ENCODE measurements at places on chromosomes 5 and 9.

- no peak for DNase-seq
Measured at GRCh38 chr5:10387690-10388089, 34.2 kb downstream of the MARCHF6 start.

- DNase-seq = no peak
Measured at GRCh38 chr5:72245951-72246532, 74.0 kb downstream of the MRPS27 start.

DNA sequence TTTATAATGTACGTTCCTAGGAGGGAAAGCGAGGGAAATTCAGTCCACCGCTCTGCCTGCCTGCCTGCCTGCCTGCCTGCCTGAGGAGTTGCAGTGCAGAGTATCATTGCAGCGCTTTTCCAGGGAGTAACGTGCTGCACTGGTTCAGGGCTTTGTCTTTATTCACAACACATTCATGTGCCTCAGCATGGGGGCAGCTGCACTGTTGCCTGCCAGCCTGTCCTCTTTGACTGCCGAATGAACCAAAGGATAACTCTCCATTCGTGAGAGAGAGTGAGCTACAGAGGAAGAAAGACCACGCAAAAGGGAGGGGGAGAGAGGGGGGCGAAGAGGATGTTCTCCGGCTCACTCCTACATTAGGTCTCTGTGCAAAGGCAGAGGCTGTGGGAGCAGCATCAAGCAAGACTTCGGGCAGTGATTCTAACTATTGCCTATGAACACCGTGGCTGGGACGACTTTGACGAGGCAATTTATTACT, 791.2 kb downstream of the MAT2B start:
- peak; percentile 32 for DNase-seq

DNA sequence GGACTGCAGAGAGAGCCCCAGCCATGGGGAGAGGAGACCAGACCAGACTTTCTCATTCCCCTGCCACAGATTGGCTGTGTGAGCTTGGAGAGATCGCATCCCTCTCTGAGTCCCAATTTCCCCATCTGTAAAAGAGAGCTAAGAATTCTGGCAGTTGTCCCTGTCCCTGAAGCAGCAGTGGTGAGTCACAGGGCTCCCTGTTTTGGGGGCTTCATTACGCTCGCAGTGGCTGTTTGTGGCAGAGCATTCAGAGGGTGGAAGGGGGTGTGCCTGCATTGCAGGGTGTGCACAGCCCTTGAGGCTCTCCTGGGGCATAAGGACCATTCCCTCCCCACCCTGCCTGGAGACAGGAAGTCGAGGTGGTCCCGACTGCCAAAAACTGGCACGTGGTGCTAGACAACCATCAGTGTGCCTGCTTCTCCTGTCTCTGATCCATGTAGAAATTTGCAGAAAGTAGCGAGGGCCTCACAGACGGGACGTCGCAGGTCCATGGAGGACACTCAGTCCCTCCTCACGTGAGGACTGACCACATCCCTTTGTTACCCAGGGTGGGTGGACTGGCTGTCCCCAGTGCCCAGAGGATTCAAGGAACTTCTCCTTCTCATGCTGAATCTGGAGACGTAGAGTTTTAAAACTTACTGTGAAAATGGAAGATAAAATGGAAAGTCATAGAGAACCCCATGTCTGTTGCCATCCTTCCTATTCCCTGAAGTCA, 35.3 kb downstream of the HRH2 start:
- no peak for DNase-seq

GRCh38 chr5:61534481-61535267, 202.6 kb downstream of the ZSWIM6 start:
- no peak for DNase-seq

- DNase-seq = no peak
Measured at GRCh38 chr9:132548751-132549640, 33.4 kb upstream of the BARHL1 start.

DNA sequence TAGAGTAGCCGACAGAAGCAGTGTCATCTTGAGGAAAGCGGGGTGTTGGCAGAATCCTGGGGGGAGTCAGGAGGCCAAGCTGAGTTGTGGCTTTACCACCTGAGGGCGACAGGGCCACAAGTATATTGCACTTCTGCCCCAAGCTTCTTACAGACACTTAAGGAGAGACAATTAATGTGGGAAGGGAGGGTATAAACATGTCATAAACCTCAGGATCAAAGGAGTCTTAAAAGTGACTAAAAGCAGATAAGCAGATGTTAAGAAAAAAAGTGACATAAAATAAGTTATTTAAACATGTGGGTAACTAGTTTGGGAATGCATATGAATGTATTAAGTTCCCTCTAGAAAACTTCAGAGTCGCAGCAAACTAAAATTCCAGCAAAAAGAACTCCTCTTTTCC, 63.9 kb downstream of the ERAP1 start:
- no peak for DNase-seq

DNA sequence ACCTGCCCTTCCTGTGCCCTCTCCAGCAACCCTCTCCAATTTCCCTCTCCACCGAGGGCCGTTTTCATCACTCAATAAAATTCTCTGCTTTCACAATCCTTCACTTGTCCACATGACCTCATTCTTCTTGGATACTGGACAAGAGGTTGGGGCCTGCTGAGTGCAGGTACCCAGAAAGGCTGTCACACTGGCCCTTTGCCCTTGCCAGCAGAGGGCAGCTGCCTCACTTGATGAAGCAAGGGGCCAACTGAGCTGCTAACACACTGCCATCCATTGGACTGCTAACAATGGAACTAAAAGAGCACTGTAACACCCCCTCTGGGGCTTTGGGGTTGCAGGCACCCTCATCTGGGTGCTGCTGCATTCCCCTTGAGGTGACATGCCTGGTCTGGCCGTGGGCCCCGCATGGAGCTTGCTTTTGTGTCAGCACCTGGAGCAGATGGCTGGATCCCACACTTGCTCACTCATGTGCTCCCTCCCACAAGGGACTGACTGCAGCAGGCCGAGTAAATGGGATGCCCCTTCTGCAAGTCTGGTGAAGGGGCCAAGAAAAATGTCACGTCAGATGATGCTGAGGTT, 308.1 kb upstream of the ADCY2 start:
- no peak for DNase-seq

DNA sequence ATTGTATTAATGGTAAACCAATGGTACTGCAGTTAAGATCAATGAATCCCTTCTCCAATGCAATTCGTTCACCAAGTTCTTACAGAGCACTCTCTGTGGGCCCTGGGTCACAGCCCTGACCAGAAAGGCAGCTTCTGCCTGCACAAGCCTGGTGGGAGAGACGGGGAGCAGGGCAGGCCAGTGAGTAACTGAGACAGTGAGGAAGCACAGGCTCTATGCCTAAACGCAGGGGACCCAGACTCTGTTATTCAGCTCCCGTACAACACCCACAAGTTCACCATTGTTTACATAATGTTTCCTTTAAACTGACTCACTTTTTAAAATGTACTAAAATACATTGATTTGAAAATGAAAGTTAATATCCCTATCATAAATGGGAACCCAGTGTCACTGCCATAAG, 40.5 kb upstream of the CTSL start:
- DNase-seq = no peak

GRCh38 chr9:75953218-75953617, 62.7 kb downstream of the PCSK5 start:
- no peak for DNase-seq

- DNase-seq = no peak
Measured at GRCh38 chr5:126871441-126871840, 94.5 kb downstream of the LMNB1 start.

DNA sequence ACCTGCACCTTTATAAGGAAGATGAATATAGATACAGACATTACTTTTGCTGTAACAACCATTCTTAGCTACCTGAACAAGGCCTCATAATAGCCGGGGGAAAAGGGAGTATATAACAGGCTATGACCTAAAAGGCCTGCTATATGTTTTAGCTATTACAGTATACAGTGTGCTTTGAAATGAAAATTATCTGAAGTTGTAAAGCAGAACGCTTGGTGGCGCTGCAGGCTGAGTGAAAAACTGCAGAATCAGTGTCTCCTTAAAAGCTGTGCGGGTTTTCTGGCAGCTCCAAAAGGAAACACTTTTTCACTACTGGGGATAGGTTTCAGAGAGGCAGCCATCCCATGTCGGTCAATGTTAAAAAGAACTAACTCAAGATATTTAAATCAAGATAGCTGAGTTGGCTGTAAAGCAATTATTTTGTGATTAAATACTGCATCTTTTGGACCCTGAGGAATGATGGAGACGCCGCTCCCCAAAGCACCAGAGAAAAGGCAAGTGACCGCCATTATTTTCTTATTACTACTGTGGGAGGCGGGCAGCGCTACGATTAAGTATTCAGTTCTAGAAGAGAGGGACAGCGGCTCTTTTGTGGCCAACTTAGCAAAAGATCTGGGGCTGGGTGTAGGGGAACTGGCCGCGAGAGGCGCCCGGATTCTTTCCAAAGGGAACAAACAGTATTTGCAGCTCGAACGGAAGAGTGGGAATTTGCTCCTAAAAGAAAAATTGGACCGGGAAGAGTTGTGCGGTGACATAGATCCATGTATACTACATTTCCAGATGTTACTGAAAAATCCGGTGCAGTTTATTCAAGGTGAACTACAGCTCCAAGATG, 5.9 kb downstream of the PCDHB6 start:
- no peak for DNase-seq

- no peak for DNase-seq
Measured at GRCh38 chr5:65480306-65480865, 1.3 kb downstream of the ADAMTS6 start.

DNA sequence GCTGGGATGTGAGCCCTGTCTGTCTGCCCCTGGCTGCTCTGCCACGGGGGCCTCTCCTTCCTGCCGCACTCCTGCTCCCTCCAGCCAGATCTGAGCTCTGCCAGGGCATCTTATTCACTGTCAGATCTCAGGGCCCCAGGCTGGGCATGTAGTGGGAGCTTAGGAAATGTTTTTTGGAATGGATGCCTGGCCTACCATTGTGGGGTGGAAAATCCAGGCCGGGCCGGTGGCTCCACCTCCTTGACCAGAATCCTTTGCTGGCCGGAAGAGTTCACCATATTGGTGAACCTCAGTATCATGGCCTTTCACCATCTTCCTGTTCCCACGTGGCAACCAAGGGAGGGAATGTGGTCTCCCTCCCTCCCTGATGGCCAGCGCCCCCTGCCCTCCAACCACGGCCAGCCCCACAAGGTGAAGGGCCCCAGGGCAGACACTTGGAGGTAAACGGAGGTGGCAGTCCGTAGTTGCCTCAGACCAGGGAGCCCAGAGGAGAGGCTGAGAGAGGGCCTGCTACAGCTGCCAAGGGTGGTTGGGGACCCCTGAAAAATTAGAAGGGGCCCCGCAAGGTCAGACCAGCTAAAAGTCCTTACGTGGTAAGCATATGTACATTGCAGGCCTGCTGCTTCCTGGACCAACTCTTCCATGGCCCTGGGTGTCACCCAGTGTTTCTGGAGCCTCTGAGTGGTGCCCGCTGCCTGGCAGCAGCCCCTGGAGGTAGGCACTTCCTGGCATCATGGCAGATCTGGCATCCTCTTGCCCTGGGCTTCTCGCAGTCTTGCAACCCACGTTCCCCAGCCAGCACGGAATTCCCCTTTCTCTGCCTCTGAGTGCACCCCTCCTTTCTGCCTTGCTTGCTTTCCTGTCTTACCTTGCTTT, 153.3 kb downstream of the RGS3 start:
- DNase-seq = no peak

- no peak for DNase-seq
Measured at GRCh38 chr9:89313842-89314241, 2.8 kb downstream of the CKS2 start.

- no peak for DNase-seq
Measured at GRCh38 chr5:5688194-5688924, 265.9 kb downstream of the ICE1 start.

- DNase-seq = no peak
Measured at GRCh38 chr5:171850324-171850947, 64.8 kb downstream of the SMIM23 start.

DNA sequence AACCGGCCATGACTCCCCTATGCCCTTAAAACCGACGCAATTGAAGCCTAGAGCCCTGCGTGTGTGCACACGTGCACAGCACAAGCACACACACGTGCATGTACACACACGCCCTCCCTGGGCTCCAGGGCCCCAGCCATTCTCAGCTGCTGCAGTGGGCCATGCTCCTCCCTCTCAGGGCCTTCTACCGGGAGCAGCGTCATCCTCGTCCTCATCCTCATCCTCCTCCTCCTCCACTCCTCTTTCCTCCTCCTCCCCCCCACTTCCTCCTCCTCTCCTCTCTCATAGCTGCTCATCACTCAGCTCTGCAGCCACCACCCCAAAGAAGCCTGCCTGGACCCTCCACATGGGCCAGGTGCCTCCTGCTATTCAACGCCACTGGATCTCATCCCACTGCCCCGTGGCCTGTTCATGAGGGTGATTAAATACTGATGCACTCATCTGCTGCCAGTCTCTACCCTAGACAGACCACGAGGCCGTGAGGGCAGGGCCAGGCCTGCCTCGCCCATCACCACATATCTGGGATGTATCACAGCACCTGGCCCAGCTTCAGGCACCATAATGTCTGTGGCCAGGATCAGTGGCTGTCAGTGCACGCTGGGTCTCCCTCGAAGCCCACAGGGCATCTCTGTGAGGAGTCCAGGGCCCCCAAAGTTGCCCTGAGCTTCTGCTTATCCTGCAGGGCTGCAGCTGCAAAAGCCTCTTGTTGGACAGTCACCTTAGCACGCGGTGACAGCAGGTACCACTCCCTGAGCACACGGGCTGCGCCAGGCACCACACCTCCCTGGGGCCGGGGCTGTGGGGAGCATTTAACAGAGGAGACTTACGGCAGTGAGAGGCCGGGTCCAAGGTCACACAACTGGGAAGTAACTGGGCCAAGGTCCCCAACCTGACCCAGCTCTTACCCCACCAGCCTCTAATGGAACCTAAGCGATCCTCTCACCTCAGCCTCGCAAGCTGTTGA, 9.8 kb downstream of the FAM78A start:
- DNase-seq = no peak

Measured in neural crest cell (in vitro differentiated cells).